Renal cortex interstitium (tissue), 15 donors: ENCODE measurements at places on chromosomes 16 and 17. TPM values are rescaled to one million over a fixed set of nuclear protein-coding genes. Genes with fewer than 3 reads are reported as not detected.

Gene GAS7
- 13.0 TPM for polyA plus RNA-seq

Gene PPY
- polyA plus RNA-seq = 0.30 TPM

Gene RGS11
- polyA plus RNA-seq = 2.0 TPM

Gene ICAM2
- polyA plus RNA-seq = 30.0 TPM

Gene MILR1
- polyA plus RNA-seq = 2.9 TPM
